ENCODE measurements at places on chromosomes 16 and 17.

GRCh38 chr16:85864965-85865364, 34.0 kb upstream of the IRF8 start:
- DNase-seq: no peak

DNA sequence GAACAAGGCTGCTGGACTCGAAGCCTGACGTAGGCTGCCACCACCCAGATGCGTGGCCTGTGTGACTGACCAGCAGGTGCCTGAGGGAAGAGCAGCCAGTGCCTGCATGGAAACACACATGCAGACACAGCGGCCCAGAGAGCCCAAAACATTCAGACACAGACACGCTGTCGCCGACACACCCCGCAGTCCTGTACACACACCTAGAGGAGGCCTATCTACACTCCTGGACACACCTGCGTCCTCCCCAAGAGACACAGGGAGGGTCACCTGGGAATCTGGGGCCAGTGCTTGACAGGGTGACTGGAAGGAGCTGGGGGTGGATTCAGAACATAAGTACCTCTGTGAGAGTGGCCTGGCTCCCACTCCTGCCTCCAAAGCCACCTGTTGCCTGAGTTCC, 6.1 kb upstream of the TSPOAP1 start:
- DNase-seq: peak; percentile 48

DNA sequence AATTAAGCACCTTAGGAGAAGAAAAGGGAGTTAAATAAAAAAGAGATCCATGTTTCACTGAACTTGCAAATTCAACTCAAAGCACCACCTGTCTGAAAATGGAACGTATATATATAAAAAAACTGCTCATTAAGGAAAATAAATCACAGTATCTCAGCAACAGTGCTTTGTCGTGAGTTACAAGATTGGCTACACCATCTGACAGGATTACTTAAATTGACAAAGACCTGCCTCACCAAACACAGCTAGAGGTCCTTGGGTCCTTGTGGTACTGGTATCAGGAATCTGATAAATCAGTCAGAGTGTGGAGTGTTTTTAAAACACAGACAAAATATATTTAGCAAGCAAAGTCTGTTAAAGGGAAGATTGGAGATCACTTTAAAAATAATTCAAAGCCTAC, 63.9 kb downstream of the KANSL1 start:
- DNase-seq: no peak

DNA sequence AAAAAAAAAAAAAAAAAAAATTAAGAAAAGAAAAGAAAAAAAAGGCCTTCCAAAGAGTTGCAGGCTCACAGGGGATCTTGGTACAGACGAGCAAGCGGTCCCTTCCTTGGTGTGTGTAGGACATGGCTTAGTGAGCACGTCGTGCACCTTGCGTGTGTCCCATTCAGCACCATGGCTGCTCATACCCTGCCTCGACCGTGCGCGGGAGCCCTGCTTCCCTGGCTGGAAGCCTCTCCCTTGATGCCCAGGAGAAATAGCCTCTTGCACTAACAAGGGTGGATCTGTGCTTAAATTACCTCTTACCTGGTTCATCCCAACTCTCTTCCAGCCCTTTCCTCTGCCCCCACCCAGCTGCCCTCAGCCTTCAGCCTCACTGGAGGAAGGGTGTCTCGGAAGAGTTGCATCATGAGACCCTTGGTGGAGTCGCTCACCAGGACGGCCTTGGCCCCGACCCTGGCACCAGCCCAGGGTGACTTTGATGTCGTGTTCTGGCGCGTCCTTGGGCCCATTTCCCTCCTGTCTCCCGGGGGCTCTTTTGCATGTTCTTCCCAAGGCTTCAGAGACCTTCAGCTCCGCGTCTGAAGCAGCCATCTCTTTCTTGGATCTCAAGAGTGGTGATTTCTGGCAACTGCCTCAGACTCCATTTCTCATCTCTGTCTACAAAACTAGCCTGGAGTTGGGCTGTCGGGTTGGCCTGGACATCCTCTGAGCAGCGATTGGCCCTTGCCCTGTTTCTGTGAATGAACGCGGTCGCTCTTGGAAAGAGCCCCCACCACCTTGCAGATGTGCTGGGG, 127.2 kb downstream of the CMIP start:
- no peak for DNase-seq

GRCh38 chr16:68079626-68080344, 5.4 kb upstream of the NFATC3 start:
- no peak for DNase-seq

GRCh38 chr17:57001541-57001940, 23.6 kb downstream of the SCPEP1 start:
- no peak for DNase-seq

DNA sequence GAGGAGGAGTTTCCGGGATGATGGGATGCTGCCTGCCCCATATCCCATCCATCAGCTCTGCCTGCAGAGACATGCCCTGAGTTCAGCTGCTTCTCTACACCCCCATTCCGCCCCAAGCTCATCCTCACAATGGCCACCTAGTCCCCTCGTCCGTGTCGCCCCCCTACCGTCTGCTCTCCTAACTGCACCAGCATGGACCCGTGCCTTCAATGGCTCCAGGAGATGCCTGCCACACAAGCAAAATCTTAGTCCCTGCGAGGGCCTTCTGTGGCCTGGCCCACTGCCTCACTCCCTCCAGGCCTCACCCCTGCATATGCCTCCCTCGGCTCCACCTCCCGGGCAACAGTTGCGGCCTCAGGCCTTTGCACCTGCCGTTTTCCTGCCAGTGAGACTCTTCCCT, 1.8 kb upstream of the TELO2 start:
- DNase-seq: peak; percentile 5

DNA sequence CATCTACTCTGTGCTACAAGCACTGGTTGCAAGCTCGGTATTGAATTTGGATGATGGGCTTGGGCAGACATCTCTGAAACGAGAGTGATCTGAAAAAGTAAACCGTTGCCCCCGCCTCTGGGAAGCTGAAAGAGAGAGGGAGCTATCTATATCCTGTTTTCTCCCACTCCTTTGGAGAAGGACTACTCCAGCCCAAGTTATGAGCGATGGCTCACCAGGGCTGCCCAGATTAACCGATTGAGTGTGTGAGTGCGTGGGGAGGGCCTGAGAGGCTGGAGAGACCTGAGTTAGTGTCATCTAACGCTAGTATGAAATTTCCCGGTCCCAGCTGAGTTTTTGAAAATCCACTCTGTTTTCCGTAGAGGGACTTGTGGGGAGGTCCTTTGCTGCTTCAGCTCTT, 11.5 kb downstream of the MGAT5B start:
- no peak for DNase-seq

GRCh38 chr16:49552313-49552928, 178.8 kb downstream of the C16orf78 start:
- DNase-seq: no peak

DNA sequence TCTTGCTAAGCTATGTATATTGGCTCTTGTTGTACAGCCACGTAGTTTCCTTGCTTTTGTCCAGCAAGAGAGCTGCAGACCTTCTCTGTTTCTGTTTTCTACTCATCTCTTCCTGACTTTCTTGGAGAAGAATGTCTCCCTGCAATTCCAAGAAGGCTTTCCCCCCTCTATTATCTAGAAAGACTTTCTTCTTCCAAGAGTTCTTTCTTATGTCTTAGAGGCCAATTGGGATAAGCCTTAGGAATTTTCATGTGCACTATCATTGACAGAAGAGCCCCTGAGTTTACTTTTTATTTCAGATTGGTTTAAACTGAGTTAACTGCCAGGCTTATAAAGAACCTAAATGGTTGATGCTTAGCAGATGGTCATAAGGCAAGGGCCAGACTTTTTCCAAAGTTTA, 9.0 kb downstream of the CAPNS2 start:
- DNase-seq: no peak

DNA sequence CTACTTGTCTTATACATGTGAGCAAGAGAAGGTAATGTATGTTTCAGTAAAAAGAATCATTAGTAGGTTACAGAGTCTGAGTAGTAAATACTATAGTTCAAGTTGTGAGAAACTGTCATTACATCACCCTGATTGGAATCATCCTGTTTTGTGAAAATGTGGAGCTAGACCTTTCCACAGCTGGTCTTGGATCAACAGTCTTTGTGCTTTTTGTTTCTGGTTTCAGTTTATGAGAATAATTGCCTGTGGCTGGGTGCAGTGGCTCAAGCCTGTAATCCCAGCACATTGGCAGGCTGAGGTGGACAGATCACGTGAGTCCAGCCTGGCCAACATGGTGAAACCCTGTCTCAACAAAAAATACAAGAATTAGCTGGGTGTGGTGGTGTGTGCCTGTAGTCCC, 19.7 kb upstream of the SHISA9 start:
- DNase-seq: no peak

GRCh38 chr17:7549401-7550055, 670 bp downstream of the TNFSF12 start:
- DNase-seq: no peak

DNA sequence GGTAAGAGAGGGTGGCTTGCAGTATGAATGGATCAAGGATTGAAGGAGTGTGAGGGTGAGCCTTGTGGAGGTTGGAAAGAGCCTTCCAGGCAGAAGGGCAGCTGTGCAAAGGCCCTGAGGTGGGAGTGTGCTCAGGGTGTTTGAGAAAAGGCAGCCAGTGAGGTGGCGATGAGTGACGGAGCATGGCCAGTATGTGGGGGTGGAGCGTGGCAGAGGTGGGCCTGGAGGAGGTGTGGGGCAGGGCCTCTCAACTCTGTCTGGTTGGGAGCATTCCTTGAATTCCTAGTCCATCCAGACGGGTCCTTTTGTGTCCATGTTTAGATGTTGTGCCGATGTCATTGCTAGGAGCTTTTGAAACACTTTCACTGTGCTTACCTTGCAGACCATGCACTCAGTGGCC, 51.3 kb downstream of the EPN2 start:
- DNase-seq: no peak

DNA sequence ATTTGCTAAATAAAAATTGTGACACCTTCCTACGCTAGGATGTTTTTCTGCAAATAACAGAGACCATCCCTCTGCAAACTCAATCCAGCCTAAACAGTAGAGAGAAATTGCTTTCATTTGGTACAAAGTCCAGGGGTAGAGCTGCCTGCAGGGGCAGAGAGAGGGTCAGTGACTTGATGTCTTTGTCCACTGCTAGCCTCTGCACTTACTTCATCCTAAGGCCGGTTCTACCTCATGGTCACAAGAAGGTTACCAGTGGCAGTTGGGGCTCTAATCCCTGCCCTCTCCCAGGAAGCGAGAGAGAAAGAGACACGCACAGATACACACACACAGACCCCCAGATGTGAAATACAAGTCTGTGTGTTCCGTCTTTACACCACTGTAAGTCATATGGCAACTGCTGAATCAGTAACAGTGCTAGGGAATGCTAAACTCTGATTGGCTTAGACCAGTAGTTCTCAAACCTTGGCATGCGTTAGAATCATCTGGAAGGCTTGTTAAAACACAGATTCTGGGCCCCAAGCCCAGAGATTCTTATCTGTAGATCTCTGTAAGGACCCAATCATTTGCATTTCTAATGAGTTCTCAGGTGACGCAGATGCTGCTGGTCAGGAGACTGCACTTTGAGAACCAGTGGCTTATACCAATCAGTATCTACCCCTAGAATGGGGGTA, 13.1 kb upstream of the LPCAT2 start:
- DNase-seq: no peak

DNA sequence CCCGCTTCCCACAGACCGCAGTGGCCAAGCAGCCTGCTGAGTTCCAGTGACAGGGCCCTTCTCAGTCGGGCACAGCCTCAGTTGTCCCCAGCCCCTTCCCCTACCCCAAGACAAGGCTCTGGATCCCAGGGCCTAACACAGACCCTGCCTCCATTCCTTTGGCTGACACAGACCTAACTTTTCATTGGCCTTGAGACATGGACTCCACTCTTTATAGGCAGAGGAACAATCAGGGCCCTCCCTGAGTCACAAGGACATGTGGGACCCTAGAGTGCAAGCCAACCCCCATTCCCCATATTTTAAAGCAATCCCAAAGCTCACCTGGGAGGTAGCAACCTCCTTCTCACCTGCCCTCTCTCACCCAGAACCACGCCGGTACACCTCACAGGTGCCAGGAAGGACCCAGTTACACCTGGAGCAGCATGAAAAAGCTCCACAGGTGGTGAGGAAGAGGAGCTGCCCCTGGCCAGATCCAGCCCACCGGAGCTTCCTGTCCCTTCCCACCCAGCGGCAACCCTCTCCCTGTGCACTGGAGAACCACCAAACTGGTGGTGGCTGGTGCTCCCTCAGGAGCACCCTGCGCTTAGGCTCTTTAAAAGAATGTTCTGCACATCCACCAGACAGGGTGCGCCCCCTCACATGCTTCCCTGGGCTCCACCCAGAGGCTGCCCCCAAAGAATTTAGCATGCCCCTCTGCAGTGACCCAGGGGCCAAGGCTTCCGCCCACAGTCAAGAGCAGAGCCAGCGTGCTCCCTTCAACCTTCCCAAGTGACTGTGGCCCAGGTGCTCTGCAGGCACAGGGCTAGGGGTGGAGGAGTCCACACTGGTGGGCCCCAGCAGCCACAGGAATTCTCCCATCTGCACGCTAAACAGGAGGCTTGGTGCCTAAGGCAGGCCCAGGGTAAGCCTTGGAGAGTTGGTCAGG, 3.4 kb downstream of the MNT start:
- DNase-seq: no peak

DNA sequence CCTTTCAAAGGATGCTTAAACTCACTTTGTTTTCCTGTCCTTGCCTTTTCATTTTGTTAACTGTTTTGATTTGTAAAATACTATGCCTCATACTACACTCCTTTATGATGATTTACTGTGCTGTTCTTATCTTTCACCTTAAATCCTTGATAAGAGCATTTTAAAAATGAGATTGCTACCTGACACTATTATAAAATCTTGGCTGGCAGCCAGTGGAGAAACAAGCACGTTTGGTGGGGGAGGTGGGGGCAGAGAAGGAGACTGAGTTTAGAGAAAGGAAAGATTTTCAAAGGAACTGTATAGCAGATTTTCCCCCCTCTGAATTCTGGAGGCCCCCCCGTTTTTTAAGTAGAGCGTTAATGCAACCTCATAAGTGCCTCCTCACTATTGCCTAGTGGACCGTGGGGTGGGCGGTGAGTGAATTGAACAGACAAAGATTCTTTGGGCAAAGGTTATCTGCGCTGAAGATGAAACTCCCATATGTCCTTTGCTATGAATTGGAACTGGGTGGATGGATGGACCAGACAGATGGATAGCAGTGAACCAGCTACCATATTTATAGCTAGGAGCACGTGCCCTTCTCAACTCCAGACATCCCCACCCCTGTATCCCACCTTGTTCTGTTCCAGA, 200.2 kb downstream of the CCDC182 start:
- no peak for DNase-seq

DNA sequence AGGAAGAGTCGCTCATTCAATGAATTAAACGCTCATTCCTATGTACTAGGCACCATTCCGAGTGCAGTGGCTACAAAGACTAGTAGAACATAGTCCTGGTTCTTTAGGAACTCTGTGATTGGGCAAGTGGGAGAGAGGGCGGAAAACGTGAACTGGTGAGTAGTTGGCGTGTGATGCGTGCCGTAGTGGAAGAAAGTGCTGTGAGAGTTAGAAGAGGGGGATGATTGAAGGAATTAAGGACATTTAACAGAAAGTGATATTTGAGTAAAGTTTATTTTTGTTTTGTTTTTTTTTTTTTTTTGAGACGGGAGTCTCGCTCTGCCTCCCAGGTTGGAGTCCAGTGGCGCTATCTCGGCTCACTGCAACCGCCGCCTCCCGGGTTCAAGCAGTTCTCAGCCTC, 7.9 kb upstream of the SLFN14 start:
- no peak for DNase-seq

GRCh38 chr16:66486199-66486772, 59.2 kb downstream of the BEAN1 start:
- no peak for DNase-seq

Data from GM06990 (cell line).